Stimulated activated CD8-positive, alpha-beta memory T cell treated with anti-CD3 and anti-CD28 coated beads, Interleukin-7, amount 100 ng/mL, for 1 hour (primary cell): ENCODE measurements at places on chromosomes 1 and 21.

- DNase-seq = no peak
Observed at GRCh38 chr1:199687321-199687720, 340.2 kb upstream of the NR5A2 start.

GRCh38 chr1:235873045-235873444, 6.3 kb upstream of the LYST start:
- DNase-seq = no peak

DNA sequence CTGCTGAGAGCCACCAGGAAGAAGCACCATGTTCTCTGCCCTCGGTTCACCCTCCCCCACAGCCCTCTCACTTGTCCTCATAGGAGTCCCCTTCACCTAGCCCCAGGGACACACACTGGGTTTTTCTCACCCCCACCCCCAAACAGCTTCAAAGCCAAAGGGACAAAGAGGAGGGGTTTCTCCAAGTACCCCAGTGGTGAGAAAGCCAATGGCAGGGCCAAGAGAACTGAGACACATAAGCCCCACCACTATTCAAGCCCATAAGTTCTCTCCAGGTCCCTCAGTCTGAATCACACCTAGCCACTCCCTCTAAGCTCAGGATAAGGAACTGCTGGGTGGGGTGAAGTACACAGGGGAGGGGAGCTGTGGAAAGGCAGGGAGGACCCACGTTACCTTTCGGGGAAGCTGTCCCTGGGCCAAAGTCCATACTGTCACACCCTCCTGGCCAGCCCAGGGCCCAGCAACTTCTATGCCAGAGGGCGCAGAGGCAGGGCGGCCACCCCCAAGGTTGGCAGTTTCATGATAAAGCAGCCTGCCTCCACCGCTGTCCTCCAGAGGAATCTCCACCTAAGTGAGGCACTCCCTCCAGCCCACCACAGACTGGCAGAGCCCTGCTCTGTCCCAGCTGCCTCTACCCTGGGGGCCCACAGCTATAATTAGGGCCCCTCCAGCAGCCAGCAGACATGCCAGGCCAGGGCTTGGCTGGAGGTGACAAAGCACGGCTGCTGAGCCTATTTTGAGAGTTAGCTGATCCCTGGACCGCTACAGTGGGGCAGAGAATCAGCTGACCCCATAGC, 39.0 kb upstream of the PPP1R15B start:
- no peak for DNase-seq

- DNase-seq = no peak
Observed at GRCh38 chr1:195608883-195609282, 999.4 kb downstream of the KCNT2 start.

- DNase-seq = no peak
Observed at GRCh38 chr1:30318864-30319718, 404.3 kb downstream of the MATN1 start.

GRCh38 chr1:30864681-30865080, 43.9 kb downstream of the SDC3 start:
- no peak for DNase-seq

DNA sequence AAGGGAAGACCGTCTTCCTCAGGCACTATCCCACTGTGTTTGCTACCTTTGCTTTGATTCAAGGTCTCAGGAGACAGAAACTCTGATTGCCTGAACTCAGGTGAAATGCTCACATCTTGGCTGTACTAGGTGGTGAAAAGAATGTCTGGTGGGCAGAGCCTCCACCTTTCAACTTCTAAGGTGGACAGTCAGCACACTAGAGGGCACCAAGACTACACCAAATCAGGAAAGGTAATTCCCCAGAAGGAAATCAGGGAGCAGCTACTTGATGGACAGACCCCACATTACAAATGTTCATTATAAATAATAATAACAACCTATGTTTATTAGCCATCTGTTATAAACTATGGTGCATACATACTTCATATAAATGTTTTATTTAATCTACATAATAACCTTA, 220.9 kb downstream of the ATG4C start:
- DNase-seq = no peak

DNA sequence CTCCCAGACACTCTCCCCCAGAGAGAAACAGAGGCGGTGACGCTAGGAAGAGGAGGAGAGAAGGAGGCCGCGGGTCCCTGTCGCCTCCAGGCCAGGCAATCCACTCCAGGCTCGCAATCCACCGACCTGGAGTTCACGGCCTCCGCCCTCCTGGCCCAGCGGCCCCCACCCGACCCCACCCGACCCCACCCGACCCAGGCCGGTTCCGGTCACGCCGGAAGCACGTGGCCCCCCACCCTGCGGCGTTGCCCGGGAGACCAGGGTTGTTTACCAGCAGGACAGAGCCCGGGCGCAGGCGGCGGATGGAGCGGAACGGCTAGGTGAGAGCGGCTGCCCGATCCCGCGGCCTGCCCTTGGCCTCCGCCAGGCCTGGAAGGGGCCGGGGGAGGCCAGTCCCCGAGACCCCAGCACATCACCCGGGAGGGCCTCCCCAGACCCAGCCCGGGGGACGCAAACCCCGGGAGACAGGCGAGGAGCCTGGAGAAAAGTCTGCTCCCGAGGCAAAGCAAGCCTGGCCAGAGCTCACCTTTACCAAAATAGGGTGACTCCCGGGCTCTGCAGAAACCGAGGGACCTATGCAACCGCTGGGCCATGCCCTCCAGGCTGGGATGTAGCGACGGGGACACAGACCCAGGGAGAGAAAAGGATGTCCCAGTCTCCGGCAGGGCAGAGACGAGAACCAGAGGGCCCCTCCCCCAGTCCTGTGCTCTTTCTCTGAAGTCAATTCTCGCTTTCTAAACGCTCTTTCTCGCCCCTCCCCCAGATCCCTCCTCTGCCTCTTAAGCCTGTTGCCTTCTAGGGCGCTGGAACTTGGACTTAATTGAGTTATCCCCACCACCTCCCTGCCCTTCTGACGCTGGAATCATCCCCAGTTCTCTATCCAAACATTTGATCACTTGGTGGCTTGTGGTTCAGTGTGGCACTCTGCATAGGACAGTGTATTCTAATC, at the start of the genes PLA2G2C and UBXN10:
Gene PLA2G2C (minus strand): TSS at position 685 of the 949 bp plus-strand sequence. CDS start 9,155 bp downstream, outside the sequence.
Gene UBXN10 (plus strand): TSS at position 263 of the 949 bp plus-strand sequence. CDS start 4,466 bp downstream, outside the sequence.
- DNase-seq = no peak

DNA sequence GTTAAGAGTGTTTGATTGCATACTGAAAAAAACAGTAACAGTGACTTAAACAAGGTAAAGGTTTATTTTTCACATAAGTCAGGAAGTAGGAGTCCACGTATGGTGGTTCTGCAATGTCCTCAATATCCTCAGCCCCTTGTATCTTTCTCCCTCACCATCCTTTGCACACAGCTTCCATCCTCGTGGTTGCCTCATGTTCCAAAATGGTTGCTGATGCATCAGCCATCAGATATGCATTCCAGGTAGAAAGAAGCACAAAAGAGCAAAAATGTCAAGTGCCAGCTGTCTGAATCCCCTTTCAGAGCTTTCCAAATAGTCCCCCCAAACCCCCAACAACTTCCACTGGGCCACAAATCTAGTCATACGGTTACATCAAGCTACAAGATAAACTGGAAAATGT, 138.1 kb downstream of the SYF2 start:
- DNase-seq = no peak

DNA sequence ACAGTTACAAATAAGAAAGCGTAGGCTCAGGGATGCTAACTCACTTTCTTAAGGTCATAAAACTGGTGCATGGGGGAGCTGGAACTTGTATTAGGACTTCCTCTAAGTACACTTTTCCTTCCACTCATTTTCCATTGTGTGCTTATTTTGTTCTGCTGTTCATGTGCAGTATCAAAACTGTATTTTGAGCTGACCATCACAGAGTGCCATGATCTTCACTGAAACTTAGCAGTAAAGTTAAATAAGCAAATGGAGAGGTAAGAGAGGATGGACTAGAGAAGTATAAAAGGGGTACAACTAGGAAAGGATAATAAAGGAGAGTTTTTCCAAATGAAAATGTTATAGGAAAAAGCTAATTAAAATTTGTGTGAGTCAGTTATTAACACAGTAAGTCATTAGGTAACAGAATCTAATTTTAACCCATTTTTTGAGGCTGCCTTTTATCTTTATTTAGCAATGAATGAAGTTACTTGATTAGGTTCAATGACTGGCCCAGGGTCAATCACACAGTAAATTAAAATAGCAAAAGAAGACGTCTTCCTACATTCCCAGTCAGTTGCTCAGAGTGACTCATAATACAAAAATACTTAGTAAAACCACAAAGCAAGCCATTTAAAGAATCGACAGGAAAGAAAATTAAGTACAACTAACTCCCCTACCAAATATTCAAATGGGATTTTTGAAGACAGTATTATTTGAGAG, 165.8 kb upstream of the C1orf105 start:
- DNase-seq = no peak

DNA sequence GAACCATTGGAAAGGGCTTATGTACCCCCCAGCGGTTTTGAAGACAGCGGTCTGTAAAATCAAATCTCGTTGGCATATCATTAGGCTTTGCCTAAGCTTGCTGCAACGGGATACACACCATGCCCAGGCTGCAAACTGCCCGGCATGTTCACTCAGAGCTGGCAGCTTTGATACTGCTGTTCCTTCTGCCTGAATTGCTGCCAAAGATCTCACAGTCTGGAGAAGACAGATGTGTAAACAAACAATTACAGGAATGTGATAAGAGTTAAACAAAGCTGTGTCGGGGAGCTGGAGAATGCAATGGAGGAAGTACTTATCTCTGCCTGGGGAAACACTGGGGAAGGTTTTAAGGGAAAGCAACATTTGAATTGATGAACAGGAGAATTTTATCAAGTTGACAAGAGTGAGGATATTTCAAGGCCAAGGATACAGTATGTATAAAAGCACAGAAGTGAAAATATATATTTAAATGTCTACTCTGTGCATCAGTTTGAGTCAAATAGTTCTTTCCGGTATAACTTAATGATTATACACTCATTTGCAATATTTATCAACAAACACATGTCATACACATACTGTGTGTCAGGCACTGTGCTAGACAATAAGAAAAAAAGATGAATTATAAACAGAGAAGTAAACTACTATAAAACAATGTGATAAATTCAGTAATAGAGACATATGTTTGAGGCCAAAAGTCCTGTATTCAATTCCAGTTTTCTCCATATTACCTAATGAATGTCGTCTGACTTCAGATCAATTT, 29.9 kb downstream of the CHML start:
- no peak for DNase-seq

- no peak for DNase-seq
Observed at GRCh38 chr1:205168291-205168690, 43.2 kb downstream of the DSTYK start.

DNA sequence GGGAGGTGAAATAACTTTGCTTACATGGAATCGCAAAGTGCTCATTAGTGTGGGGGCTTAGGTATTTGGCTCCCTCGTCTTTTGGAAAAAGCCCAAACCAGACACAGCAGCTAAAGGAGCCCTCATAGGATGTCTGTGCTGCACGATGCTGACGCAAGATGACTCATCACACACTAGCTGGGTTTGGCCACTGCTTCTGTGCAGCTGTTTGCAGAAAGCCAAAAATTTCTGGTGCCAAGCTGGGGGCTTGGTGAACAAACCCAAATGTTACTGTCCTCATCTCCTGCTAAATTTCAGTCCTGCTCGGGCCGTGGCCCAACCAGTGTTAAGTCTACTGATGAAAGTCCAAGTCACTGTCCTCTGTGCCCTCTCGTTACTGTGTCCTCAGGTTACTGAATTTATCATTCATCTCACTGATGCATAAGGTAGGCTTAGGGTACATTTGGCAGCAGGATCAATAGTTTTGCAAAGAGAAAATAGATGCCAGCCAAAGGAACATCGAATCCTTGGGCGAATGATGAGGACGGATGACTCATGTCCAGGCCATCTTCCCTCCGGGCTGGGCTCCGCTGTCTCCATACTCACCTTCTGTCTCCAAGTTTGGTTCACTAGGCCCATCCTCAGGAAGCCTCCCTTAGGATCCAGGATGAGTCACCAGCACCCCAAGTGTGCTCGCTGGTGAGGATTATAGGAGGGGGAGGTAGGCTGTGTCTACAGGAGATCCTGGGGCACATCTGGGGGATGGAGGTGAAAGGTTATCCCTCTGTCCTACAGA, 177.7 kb downstream of the ADSS2 start:
- DNase-seq = no peak

GRCh38 chr1:175005085-175005783, 5.5 kb downstream of the CACYBP start:
- DNase-seq = no peak

DNA sequence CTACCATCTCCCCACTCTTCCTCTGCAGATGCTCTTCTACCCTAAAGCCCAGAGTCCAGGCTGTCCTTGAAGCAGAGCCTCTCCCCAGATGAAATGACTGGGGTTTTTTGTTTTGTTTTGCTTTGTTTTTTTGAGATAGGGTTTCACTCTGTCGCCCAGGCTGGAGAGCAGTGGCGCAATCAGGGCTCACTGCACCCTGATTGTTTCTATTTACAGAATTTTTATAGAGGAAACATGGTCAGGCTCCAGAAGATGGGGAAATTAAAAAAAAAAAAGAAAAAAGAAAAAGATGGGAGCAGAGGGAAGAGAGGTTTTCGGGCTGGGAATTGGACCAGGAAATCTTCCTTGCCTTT, 43.7 kb upstream of the ZNF281 start:
- DNase-seq = no peak

- no peak for DNase-seq
Observed at GRCh38 chr21:45004059-45004422, 64.2 kb downstream of the SLX9 start.
